ENCODE measurements at places on chromosomes 13 and 19. TPM values are rescaled to one million over a fixed set of nuclear protein-coding genes. Genes with fewer than 3 reads are reported as not detected.

Gene CNMD
- polyA plus RNA-seq, result 0.57 TPM

Gene COX6B1
- polyA plus RNA-seq, result 266 TPM

Gene DACH1
- 8.1 TPM for polyA plus RNA-seq

Gene DCT
- polyA plus RNA-seq, result 0.18 TPM

DNA sequence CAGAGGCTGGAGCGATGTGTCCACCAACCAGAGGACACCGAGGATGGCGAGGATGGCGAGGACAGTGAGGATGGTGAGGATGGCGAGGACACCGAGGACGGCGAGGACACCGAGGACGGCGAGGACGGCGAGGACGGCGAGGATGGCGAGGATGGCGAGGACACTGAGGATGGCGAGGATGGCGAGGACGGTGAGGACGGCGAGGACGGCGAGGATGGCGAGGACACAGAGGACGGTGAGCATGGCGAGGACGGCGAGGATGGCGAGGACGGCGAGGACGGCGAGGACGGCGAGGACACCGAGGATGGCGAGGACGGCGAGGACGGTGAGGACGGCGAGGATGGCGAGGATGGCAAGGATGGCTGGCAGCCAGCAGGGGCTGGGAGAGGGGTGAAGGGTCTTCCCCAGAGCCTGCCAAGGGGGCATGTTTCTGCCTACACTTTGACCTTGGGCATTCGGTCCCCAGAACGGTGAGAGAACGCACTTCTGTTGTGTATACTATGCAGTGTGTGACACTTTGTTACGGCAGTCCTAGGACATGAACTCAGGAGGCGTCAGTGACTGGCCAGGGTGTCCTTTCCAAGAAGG lies 44.4 kb upstream of the ATP11A start:
- no peak for DNase-seq

- no peak for DNase-seq
Measured at GRCh38 chr13:34020388-34020787, 202.4 kb downstream of the RFC3 start.

DNA sequence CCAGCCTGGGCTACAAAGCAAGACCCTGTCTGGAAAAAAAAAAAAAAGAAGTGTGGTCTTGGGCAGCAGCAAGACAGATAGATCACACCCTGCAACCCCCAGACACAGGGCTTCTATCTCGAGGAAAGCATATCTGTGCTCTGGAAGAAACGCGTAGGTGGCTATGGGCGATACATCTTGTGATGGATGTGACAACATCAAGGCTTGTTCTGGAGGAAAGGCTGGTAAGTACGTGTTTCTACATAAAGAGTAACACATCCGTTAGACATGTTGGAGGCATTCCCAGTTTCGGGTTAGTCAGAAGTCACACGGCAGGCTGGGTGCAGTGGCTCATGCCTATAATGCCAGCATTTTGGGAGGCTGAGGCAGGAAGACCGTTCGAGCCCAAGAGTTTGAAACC lies 6.6 kb upstream of the DHDH start:
- DNase-seq, result no peak

DNA sequence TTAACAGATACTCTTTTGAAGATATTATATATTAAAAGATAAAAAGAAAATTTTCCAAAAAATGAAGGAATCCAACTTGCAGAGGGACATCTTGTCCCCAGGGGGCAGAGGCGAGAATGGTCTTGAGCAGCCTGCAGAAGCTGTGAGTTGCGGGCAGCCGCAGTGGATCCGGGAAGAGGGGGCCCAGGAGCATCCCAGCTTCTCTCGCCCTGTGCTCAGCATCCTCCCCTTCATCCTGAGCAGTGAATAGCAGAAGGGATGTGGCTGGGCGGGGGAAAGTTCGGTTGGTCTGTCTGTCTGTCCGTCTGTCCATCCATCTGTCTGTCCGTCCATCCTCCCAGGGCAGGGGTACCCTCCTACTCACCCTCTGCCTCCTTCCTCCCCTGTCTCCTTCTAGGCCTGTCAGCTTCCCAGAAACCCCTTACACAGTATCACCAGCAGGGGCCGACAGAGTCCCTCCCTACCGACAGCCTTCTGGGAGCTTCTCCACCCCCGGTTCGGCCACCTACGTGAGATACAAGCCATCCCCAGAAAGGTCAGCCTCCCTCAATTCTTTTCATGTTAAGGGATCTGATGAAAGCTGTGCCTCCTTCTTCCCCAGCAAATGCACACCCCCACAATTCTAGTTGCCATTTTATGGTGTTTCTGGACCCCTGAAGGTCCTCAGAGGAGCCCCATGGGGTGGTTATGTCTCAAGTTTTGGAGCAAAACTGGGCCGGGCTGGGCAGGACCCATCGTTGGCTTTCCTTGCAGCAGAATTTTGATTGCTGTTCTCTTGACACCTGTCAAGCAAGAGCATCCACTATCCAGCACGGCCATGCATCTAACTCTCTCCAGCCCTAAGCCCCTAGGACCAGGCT lies 81.6 kb downstream of the DPF1 start:
- no peak for DNase-seq

DNA sequence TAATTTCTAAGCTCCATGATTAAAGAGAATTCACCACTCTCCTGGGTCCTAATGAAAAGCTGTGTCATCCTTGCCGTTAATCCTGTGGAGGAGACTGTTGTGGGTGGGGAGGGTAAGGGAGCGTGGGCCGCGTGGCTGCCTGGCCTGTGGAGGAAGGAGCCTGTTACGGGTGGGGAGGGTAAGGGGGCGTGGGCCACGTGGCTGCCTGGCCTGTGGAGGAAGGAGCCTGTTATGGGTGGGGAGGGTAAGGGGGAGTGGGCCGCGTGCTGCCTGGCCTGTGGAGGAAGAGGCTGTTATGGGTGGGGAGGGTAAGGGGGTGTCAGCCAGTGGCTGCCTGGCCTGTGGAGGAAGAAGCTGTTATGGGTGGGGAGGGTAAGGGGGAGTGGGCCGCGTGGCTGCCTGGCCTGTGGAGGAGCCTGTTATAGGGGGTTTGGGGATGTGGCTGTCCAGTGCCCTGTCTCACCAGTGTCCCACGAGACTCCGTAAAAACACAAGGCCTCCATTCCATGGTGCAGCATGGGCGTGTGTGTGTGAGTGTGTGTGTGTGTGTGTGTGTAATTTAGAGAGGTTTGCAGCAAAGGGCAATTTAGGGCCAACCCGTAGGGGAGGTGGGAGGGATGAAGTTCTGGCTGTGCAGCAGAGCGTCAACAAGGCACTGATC lies 15.6 kb upstream of the DCUN1D2 start:
- no peak for DNase-seq

DNA sequence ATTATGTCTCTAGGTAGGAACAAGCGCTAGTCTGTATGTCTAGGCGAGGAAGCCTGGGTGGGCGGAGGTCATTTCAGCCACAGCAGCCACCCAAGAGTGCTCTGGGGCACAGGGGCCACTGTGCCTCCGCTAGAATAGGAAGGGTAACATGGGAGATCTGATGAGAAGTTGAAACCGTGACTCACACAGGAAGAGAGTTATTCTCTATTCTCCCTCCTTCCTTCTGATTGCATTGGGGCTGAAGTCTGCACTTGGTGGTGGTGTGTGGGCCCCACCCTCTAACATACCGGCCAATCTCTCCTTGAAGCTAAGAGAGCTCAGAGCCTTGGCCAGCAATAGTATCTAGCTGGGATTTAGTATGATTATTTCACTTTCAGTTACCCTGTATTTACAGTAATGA lies 20.3 kb upstream of the GGACT start:
- no peak for DNase-seq

DNA sequence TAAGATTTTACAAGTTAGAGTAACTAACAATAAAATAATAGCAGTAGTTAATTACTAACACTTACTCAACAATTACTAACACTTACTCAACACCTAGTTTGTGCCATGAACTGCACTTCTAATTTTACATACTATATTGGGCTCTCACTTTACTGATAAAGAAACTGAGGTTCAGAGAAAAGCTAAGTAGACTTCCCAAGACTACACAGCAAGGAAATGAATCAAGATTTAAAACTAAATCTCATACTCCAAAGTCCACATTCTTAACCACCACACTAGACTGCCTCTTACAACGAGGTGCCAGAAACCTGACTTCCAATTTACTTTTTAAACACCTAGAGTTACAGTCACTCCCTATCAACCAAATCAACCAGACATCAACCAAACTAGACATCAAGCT lies 25.1 kb downstream of the RBM26 start:
- DNase-seq, result no peak
